SJSA1 (cell line): ENCODE measurements at places on chromosomes 6 and 20. TPM values are rescaled to one million over a fixed set of nuclear protein-coding genes. Genes with fewer than 3 reads are reported as not detected.

GRCh38 chr6:138719744-138720143 is 53.8 kb upstream of the CCDC28A start:
- no peak for DNase-seq

The SLC32A1 gene
- not detected in 2 replicates for total RNA-seq

- no peak for DNase-seq
These were observed 142.4 kb upstream of the RIPOR2 start for GRCh38 chr6:25078141-25078540.

The FAM83D gene
- 71.4 and 85.6 TPM in 2 replicates for total RNA-seq
